Activated CD8-positive, alpha-beta memory T cell treated with anti-CD3 and anti-CD28 coated beads for 4 hours (primary cell): ENCODE measurements at places on chromosomes 11 and 22.

GRCh38 chr11:85307366-85307765, 319.8 kb downstream of the DLG2 start:
- DNase-seq, result no peak

DNA sequence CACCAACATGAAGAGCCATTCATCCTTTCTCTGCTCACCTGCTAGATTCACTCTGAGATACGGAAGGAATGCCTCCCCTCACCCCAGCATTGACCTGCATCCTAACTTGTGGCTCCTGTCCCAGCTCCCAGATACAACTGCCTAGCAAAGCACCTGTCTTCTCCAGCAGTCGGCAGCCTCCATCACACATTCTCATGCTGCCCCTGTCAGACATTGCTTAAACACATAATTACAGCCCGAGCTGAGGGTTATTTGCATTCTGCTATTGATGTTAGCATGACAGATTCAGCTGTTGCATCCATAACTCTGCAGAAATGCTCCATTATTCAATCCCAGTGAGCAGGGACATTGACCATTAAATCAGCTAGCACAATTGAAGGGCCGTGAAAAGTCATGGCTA, 184.4 kb upstream of the NARS2 start:
- DNase-seq, result no peak

GRCh38 chr22:40703174-40703573, 23.9 kb downstream of the MCHR1 start:
- no peak for DNase-seq

GRCh38 chr22:27842669-27843431, 41.3 kb upstream of the MN1 start:
- no peak for DNase-seq

- no peak for DNase-seq
Observed at GRCh38 chr11:57679396-57679795, 11.5 kb downstream of the ZDHHC5 start.

DNA sequence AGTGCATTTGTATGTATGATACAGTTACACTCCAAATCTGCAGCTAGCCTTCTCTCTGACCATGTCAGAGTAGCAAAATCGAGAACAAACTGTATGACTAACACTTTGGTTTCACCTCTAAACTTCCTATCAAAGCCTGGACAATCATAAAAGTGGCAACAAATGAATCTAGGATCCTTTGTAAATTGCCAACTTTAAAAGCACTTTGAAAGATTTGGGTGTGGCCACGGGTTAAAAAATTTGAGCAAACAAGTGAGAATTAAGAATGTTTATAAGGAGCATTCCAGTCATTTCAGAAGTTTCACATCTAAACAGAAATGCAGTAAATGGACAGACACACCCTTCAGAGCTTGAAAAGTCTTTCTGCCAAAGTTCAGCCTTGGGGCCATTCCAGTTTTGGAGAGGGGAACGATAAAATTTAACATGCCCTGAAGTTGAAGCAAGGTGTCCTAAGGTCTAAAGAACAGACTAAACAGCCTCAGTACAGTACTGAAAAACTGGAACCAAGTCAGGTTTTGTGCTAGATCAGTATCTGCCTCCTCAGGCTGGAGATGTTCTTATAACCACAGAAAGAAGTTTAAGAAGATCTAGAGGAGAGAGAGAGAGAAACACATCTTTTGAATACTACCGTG, 181.9 kb upstream of the BDNF start:
- no peak for DNase-seq

GRCh38 chr11:63032457-63032856, 16.8 kb upstream of the SLC22A8 start:
- DNase-seq, result no peak

DNA sequence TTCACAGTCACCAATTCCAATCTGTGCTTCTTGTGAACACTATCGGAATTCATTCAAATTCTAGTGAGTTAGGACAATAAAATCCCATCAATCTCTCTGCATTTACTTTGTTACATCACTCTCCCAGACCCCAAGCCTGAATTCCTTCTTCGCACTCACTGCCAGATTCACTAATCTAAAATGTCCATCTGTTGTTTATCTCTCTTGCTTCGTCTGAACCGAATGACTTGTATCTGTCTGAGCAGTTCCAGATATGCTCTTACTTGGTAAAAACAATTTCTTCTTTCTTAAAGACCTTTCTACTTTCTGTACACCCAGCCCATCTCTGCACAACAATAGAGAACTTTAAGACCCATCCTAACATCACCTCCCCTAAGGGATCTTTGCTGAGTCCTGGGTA, 7.0 kb downstream of the MMP10 start:
- DNase-seq, result no peak

GRCh38 chr11:21545699-21546098, 647.2 kb upstream of the ANO5 start:
- no peak for DNase-seq

- DNase-seq, result no peak
Observed at GRCh38 chr11:28245131-28245530, 136.9 kb downstream of the METTL15 start.

GRCh38 chr22:43273902-43274484, 69.2 kb downstream of the SCUBE1 start:
- DNase-seq, result no peak

DNA sequence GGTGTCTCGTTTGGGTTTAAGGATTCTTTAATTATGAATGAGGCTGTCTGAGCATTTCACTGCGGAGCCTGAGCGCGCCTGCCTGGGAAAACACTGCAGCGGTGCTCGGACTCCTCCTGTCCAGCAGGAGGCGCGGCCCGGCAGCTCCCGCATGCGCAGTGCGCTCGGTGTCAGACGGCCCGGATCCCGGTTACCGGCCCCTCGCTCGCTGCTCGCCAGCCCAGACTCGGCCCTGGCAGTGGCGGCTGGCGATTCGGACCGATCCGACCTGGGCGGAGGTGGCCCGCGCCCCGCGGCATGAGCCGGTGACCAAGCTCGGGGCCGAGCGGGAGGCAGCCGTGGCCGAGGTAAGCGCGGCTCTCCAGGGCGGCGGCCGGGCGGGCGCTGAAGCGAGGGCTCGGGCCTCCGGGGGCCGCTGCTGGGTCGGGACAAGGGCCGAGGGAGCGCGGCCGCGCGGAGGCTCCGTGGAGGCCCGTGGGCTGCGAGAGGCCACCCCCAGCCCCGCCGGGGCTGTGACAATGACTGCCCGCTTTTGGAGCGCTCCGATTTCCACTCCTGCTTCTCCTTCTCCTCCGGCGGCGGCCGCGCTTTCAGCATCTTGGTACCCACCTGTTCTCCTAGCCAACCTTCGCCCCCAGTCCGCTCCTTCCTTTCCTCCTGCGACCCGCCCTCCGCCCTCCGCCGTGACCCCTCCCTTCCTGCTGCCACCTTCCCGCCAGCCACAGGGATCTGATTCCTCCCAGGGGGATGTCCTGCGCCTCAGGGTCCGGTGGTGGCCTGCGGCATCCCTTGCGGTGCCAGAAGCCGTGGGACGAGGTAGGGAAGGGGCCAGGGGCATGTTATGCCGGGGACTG, at the start of gene EXT2:
Gene EXT2 (plus strand): TSS at position 173 of the 854 bp plus-strand sequence. CDS start 12,035 bp downstream, outside the sequence.
- DNase-seq, result peak; percentile 69

- DNase-seq, result no peak
Observed at GRCh38 chr11:64044730-64045393, 9.1 kb downstream of the FLRT1 start.

GRCh38 chr11:112965656-112966055, 4.4 kb downstream of the NCAM1 start:
- no peak for DNase-seq

DNA sequence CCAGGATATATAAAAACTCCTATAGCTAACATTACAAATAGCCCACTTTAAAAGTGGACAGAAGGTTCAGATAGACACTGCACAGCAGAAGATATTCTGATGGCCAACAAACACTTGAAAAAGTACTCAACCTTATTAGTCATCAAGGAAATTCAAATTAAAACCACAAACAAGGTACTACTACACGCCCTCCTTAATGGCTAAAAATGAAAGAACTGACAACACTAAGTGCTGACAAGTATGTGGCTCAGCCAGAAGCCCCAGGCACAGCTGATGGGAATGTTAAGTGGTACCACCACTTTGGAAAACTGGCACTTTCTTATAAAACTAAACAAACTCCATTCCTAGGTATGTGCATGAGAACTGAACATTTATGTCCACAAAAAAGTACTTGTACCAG, 320.1 kb downstream of the TBC1D22A start:
- DNase-seq, result no peak

GRCh38 chr11:69654660-69655478, 13.9 kb downstream of the CCND1 start:
- DNase-seq, result no peak
